Mesothelial cell of epicardium (in vitro differentiated cells): ENCODE measurements at places on chromosomes 5 and 9.

GRCh38 chr9:116101516-116101915 lies 52.1 kb upstream of the PAPPA start:
- DNase-seq = no peak

DNA sequence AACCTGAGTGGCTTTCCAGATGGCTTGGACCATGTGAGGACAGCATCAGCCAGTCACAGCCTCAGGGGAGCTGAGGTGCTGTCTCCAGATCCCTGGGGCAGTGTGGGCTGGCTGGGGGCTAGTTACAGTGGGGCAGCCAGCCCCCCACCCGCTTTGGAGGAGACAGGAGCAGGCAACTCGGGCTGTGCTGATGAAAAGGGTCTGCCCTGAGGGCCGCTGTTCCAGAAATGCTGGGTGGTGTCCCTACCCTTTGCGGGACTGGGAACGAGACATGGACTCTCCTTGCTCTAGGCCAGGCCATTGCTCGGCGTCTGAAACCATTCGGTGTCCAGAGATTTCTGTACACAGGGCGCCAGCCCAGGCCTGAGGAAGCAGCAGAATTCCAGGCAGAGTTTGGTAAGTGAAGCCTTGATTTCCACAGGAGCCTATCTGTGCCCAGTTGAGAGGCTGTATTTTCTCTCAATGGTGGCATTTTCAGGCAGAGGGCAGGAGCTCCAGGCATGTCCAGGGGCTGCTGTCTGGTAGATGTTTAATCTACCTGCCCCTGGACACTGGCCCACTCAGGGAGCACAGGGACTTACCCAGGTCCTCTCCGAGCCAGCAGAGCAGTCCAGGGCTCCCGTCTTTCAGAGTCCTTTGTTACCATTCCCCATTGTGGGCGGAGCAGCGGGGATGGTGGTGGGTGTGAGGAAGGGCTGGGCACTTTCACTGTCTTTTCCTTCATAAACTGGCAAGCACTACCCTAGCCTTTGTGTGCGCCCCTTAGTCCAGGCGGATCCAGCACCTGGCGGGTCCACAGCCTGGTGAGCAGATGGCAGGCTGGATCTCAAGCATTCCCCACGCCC lies 7.2 kb downstream of the GRHPR start:
- no peak for DNase-seq

DNA sequence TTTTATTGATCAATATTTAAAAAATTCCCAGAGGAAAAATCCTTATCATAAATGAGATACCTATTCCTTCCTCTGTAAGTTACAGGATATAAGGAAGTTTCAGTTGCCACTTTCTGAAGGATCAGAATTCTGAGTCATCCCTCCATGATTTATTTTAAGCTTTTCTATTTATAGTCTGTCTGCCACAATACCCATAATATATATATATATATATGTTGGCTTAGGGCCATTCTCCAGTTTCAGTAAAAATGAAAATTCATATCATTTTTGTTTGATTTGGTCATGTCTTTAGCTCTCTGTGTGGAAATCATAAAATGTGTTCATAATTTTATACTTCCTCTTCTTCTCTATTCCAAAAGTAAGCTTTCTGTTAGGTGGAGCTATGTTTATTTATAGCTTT lies 215.8 kb upstream of the CYLC2 start:
- no peak for DNase-seq

GRCh38 chr9:105697871-105698270 lies 3.5 kb downstream of the TMEM38B start:
- no peak for DNase-seq

DNA sequence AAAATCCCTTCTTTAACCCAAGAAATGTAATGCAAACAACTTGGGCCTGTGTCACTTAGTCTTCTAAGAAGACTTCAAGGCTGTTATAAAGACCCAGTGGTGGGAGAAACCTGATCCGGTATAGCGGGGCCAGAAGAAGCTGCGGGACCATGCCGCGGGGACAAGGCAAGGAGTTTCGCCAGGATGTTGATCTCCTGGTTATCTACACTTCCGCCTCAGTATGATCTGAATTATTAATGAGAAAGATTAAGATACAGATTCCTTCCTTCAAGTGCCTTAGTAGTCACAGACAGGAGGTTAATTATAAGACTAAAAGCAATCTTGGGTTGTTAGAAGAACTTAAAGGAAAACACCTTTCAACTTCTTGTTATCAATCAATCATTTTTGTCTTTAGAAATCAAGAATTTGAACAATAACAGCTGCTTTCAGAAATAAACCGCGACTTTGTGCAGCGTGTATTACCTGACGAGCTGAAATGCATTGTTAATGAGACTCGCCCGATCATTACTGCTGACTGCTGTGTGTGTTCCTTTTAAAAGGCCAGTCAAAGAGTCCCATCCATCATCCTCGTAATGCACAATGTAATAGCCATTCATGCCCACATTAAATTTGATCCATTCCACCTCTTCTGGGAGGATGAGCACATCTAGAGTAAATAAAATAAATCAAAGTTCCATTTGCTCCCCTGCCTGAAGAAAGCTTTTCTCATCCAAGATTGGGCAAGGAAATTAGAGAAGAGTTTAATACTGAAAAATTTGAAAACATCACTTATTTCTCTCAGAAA lies 22.2 kb downstream of the ERAP1 start:
- no peak for DNase-seq

GRCh38 chr5:54388811-54389210 lies 66.7 kb upstream of the HSPB3 start:
- no peak for DNase-seq

DNA sequence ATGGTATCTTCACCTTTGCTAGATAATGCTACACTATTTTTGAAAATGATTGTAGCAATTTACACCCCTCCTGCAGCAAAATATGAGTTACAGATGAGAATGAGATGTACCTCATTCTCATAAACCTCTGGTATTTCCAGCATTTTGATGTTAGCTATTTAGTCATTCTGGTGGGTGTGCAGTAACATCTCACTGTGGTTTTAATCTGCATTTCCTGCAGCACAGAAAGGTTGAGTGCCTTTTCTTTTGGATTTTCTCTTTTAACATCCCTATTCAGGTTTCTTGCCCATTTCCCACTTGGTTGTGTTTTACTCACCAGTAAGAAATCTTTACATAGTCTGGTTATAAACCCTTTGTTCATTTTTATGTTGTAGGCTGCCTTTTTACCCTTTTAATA lies 206.2 kb downstream of the NR3C1 start:
- no peak for DNase-seq

DNA sequence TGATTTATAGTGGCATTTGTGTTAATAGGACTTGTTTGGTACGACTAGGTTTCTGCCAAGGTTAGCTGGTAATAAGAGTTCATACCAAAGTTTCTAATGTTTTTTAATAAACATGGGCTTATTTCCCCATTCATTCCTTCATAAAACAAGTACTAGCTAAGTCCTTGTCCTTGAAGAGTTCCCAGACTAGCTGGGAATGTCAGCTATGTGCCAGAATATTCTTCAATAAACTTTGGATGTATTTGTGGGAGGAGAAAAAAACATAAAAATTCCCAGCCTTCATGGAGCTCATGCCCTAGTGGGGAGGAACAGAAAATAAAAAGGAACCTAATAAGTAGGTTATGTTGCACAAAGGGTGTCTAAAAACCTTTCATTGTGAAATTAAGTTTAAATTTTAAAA lies 176.9 kb downstream of the DENND1A start:
- no peak for DNase-seq

DNA sequence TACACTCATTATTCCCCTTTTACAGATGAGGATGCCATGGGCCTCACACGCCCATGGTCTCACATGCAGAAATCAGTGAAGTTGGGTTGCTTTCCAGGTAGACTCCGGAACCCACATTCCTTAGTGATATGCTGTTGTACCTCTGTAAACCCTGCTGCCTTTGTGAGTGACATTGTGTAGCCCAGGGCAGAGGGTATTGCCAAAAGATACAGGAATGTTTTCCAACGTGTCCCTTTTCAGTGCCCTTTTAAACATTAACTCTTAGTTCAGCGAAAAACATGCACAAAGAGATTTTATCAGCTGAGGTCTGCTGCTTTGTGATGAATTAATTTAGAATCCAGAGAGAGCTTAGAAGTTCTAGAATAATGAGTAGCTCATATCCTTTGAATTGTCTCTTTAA lies 38.3 kb upstream of the TRMT10B start:
- no peak for DNase-seq

- DNase-seq = no peak
Observed at GRCh38 chr9:76365028-76365427, 29.2 kb downstream of the RFK start.

GRCh38 chr5:69528035-69528434 lies 32.0 kb upstream of the GTF2H2C start:
- DNase-seq = no peak

DNA sequence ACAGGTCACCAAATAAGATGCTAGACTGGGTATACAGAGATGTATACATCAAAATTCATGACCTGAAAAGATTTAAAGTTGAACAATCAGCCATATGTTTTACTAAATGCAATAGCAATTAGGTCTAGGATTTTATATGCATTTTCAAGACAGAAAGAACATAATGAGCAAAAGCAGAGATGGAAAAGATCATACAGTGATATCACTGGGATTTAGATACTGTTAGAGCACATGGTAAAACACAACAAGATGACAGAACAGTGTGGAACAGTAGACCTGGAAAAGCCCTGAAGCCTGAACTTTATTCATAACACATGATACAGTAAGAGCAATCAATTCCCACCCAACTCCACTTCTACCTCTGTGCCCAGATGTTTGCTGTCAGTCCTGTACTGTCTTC lies 585.9 kb downstream of the PRR16 start:
- no peak for DNase-seq

DNA sequence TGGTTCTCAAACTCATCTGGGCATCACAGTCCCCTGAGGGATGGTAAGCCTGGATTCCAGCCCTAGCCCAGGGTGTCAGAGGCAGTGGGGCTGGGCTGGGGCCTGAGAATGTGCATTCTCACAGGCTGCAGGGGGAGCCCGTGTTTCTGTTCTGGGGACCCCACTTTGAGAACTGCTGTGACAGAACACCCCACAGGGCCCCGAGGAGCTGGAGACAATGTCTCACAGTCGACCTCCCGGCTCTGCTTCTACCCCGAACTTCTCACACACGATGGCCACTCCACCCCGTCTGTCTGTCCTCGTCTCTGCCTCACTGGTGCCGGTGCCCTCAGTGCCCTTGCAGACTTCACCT lies 130.0 kb downstream of the CACNA1B start:
- DNase-seq = no peak

DNA sequence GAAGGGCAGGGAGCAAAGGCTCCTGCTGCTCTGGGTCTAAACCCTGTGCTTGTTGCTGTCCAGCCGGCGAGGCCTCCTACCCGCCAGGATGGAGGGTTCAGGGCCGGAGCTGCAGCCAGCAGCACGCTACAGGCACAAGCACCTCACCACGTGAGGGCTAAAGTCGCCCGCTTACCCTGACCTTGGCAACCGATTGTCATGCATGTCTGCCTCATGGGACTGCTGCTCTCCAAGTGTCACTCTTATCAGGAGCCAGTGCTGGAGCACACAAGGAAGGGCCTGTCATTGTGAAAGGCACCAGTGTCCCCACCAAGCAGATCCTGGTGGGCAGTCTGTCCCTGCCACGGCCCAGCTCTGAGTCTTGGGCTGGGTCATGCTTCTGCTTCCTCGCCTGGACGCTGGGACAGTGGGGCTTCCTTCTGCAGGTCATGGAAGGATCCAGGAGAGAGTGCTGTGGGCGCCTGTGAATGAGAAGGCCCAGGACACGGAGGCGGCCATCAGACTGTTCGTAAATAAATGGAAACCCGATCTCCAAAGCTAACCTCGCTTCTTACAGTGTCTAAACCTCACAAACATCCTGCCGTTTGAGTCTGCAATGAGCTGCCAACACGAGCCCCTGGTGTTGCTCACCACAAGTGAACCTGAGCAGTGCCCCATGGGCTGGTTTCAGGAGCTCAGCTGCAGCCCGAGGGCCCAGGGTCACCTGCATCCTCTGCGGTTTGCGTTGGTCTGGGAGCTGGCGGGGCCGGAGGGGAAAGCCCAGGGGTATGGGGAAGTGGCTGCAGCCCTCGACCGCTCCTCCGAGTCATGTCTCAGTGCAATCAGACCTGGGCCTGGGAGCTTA lies 58.2 kb upstream of the RXRA start:
- no peak for DNase-seq
